ENCODE measurements at places on chromosomes 7 and 10. TPM values are rescaled to one million over a fixed set of nuclear protein-coding genes. Genes with fewer than 3 reads are reported as not detected.

PNLIPRP1 gene
- polyA plus RNA-seq, result 1.2 TPM

CALHM3 gene
- polyA plus RNA-seq, result not detected

GIMAP5 gene
- 42.8 TPM for polyA plus RNA-seq

TRIM8 gene
- 174 TPM for polyA plus RNA-seq

KEL gene
- not detected for polyA plus RNA-seq

CLDN15 gene
- 6.1 TPM for polyA plus RNA-seq

Data from adipose tissue (tissue), 3 donors.